Upper lobe of right lung (tissue), 1 donor: ENCODE measurements at places on chromosomes 5 and 9. TPM values are rescaled to one million over a fixed set of nuclear protein-coding genes. Genes with fewer than 3 reads are reported as not detected.

- DNase-seq = no peak
- no peaks in the 10 kb centered on the region for H3K4me1 ChIP-seq
- H3K27ac ChIP-seq = no peak overlapping the region
- H3K4me3 ChIP-seq = no peak overlapping the region
Observed at GRCh38 chr5:98796197-98796972, 22.9 kb downstream of the RGMB start.

Gene IL13
- total RNA-seq = not detected

Gene STPG3
- not detected for total RNA-seq

Gene SCGB3A1
- 86.9 TPM for total RNA-seq
